ENCODE measurements at places on chromosomes 13 and 19. TPM values are rescaled to one million over a fixed set of nuclear protein-coding genes. Genes with fewer than 3 reads are reported as not detected.

Gene WDR18
- 64.0 TPM for polyA plus RNA-seq

Gene MCEMP1
- polyA plus RNA-seq, result 0.41 TPM

Gene FXYD1
- 37.9 TPM for polyA plus RNA-seq

Gene TPTE2
- 0.84 TPM for polyA plus RNA-seq

Gene MLLT1
- polyA plus RNA-seq, result 129 TPM

Gene PDX1
- not detected for polyA plus RNA-seq

Gene ZNF491
- polyA plus RNA-seq, result 7.3 TPM

Gene TMEM255B
- polyA plus RNA-seq, result 5.6 TPM

Gene ZNF154
- 32.4 TPM for polyA plus RNA-seq

Gene ATXN8OS
- polyA plus RNA-seq, result 0.98 TPM

Gene SBSN
- 0.17 TPM for polyA plus RNA-seq

Gene SIGLEC11
- 0.52 TPM for polyA plus RNA-seq

Gene DENND1C
- polyA plus RNA-seq, result 2.2 TPM

Gene CBARP
- 35.4 TPM for polyA plus RNA-seq

Gene ASF1B
- polyA plus RNA-seq, result 8.4 TPM

Gene KLK14
- 1.9 TPM for polyA plus RNA-seq

Gene DCT
- polyA plus RNA-seq, result 0.39 TPM

Gene CGB5
- not detected for polyA plus RNA-seq

Gene ATP4A
- 0.30 TPM for polyA plus RNA-seq

Gene GFY
- polyA plus RNA-seq, result 0.54 TPM
